ENCODE measurements at places on chromosomes 5 and 9.

- DNase-seq, result no peak
Observed at GRCh38 chr9:75382126-75382525, 293.8 kb downstream of the OSTF1 start.

DNA sequence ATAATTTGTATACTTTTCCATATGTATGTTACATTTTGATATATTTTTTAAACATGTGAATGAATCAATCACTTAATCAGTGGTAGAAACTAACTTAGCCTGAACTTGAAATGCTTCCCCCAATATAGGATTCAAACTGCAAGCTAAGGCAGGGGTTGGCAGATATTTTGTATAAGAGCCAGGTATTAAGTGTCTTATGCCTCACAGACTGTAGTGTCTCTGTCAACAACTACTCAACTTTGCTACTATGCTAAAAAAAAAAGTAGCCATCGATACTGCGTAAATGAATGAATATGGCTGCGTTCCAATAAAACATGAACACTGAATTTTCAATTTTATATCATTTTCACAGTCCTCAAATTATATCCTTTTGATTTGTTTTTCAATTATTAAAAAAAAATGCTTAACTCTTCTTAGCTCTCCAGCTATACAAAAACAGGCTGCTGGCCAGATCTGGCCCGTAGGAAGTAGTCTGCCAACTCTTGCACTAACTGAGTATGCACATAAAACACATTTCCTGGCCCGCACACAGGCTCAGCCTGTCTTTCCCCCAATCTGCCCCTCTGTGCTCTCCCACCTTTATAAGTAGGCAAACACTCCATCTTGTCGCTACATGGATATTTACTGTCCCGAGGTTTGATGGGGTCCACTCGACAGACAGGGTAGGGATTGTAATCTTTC lies 91.8 kb downstream of the SAXO1 start:
- DNase-seq, result no peak

DNA sequence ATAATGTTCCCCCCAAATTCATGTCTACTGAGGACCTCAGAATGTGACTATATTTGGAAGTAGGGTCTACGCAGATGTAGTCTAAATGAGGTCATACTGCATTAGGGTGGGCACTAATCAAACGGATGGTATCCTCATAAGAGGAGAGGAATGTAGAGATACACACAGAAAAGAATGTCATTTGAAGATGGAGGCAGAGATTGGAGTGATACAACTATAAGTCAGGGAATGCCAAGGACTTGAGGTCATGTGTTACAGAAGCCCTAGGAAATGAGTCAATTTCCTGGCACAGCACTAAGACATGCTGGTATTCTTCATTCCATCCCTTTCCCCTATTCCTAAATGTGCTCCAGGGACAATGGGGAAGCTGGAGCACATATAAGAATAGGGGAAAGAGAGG lies 758 bp upstream of the PDCD1LG2 start:
- peak; percentile 79 for DNase-seq

DNA sequence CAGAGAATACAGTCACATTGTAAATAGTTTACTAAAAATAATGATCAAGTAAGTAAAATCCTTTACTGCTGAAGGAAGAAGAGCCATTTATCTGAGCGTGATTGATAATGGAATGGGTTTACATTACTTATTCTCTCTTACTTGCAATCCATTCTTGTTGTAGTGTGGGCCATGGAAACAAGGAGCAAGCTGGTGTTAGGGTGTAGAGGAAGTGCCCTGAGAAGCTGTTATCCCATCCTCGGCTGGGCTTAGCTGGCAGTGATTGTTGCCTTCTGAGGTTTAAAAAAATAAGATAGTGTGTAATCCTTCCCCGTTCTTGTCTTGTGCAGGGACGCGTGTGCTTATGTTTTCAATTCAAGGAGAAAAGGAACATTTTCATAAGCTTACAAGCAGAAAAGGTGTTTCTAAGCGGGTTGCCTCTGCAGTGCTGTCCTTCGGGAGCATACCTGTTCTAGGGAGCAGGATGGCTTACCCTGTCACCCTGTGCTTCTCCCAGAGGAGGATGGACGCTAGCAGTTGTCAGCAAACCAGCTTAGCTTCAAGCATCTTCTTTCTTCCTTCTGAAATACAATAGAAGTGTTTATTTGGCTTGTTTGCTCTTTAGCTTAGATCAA lies 188.3 kb downstream of the ARHGEF28 start:
- DNase-seq, result no peak

DNA sequence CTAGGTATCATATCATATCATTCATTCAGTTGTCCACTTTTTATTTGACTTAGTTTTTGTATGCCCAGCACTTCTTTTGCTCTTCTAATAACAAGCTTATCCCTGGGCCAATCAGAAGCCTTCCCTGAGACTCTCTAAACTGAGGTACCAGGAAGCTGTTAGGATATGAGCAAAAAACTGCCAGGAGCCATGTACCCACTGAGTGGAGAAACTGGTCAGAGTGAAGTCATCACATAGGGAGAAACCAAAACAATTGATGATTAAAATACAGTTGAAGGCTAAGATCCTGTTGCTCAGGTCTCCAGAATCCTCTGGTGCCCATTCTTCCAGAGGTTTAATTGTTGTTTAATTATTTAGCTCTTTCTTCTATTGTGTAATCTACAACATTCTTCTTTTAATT lies 120.2 kb downstream of the KIAA0825 start:
- no peak for DNase-seq

GRCh38 chr5:78430866-78431265 lies 70.4 kb downstream of the SCAMP1 start:
- DNase-seq, result no peak

DNA sequence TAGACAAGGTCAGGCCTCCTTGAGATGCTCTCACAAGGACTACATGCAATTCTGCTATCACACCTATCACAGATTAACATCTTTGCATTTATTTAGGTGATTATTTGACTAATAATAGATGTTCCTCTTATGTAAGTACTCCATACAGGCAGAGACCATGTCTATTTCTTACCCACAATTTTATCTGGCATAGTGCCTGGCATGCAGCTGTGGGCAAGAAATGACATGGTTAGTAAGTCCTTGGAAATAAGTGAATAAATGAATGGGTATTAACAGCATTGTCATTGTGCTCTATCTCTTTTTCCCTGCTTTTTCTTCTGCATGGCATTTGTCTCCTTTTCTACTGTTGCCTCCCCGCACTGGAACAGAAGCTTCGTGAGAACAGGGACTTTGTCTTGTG lies 49.4 kb downstream of the SLC22A5 start:
- no peak for DNase-seq

DNA sequence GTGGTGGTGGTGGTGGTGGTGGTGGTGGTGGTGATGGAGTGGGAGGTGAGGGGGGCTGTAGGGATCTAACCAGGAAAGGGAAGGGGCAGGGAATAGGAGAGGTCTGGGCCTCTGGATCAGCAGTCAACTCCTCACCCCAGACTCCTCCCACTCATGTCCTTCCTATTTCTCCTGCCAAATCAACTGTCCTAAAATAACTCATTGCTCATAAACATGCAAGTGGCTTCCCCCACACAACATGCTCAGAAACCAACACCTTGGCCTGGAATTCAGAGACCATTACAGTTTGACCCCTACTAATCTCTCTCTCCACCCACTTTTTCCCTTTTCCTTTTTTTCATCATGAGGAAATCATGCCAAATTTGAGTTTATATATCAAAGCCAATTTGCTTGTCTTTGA lies 8.4 kb upstream of the FSD1L start:
- DNase-seq, result no peak

DNA sequence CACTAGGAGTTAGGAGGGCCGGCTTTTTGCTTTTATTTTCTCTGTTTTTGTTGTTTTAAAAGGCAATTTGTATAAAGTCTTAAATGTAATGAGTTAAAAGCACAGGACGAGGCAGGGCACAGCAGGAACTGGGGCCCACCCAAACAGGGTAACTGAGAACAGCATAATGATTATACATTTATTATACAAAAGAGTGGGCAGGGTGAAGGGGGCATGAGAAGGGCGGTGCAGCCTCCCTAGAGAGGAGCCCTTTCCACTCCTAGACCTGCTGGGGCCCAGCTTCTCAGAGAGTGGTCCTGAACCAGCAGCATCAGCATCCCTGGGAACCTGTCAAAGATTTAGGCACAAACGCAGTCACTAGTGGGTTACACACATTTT lies 438.0 kb downstream of the AGTPBP1 start:
- DNase-seq, result no peak

DNA sequence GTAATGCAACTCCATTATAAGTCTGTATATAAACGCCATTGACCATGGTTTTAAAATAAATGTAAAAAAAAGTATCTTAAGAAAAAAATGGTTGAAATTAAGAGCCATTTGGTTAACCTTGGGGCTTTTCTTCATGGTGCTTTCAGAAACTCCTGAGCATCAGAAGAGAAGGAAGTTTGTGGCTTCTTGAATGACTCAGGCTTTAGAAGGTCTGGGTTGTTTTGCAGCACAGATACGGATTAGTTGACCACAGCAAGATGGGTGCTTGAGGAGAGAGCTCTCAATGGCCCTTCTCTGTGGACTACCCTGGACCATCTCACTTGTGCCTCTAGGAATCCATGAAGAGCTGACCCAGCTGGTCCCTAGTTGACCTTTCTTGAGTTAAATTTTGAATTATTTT lies 189.5 kb downstream of the TMEM38B start:
- DNase-seq, result no peak

DNA sequence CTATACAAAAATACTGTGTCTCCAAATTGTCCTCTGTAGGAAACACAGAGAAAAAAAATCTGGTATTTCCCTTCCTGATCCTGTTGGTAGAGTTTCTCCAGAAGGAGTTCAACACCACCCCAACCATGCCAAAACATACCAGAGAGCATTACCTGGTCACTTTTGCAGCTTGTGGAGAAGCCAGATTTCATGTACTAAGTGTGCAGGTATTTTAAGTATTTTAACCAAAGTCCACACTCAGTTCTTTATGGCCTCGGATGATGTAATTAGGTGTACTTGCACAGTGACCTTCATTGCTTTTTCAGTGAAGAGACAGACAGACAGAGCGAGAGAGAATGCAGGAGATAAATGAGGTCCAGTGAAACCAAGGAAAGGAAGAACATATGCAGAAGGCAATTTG lies 2046.8 kb upstream of the CDH9 start:
- DNase-seq, result no peak

DNA sequence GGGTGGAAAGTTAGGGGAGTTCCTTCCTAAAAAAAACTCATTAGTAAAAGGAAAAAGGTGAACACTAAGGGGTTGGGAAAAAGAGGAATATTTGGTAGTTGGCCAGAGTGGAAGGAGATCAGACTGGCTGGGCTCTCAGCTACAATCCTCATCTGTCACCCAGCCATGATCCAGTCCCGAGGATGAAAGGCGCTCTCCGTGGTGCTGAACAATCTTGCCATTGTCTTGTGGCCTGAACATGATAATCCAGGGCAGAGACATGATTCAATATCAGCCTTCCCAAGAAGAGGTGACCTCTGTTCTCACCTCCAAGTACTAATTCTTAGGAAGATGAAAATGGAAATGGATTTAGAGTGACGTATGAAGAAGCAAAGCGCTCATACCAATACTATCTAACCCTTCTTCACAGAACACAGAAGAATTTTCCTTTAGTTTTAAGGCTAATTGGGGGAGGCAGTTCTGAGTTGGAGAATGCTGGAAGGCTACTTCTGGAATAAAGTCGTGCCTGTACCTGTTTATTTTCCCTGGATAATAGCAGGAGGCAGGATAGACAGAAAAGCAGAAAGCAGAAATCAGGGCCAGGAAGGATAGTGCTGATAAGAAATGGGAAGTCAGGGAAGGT lies 36.6 kb upstream of the MYORG start:
- DNase-seq, result peak; percentile 54

- DNase-seq, result no peak
Observed at GRCh38 chr9:105500108-105500766, 52.4 kb downstream of the FSD1L start.

DNA sequence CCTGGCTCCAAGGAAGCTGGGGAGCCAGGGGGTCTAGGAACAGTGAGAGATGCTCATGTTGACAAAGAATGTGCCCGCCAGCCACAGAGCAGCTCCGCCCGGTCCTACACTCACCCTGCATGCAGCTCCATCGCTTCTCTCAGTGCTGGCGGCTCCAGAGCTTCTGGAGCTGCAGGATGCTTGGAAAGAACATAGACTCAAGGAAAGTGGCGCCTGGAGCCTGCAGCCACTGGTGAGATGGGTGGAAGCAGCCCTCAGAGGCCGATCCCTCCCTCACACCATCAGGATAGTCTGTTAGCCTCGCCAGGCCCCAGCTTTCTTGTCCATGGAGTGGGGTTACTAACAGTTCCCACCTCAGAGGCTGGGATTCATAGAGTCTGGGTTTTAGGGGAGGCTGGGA lies 26.4 kb upstream of the SLC6A19 start:
- no peak for DNase-seq

DNA sequence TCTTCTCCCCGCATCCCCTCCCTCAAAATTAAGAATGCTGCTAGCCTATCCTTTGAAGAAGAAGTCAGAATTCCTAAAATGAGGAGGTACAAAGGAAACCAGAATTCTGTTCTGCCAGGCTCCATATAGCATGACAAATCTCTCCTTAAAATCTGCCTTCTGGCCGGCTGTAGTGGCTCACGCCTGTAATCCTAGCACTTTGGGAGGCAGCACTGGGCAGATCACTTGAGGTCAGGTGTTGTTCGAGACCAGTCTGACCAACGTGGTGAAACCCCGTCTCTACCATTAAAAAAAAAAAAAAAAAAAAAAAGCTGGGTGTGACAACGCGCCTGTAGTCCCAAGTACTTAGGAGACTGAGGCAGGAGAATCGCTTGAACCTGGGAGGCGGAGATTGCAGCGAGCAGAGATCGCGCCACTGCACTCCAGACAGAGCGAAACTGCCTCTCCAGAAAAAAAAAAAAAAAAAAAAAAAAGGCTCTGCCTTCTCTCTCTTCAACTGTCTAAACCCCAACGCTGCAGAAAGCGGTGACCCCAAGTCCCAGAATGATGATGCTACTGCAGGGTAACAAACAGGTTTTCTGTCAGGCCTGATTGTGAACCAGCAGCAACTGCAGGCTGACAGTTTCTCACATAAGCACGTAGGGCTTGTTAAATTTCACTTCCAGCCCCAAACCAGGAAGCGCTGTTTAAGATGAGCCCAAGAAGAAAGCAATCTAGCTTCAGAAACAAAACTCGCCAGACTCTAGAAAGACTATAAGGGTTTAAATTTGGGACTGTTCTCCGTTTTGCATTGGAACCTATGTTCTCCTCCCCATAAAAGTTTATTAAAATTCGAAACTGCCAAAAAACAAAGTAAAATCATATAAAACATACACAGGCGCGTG lies 963 bp upstream of the CAST start:
- peak; percentile 72 for DNase-seq

DNA sequence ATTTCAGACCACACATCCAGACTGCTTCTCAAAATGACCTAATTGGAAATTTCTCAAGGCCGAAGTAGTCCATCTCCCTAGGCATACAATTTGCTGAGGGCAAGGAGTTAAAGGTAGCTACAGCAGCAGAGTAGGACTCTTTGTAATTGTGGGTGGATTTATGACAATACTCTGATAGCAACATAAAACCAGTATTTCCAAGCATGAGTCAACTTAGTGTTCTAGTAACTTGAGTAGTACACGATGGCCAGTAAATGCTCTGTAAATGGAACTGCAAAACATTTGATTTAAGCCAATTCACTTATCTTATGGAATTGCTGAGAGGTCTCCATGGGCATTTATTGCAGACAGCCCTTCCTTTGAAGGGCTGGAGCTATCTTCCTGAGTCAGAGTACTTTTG lies 352.2 kb downstream of the PLK2 start:
- peak; percentile 17 for DNase-seq

- no peak for DNase-seq
Observed at GRCh38 chr9:99416007-99416406, 193.9 kb downstream of the SEC61B start.

Data from fibroblast of villous mesenchyme (primary cell).